ENCODE measurements at places on chromosomes 5 and 9. TPM values are rescaled to one million over a fixed set of nuclear protein-coding genes. Genes with fewer than 3 reads are reported as not detected.

SLC34A1 gene
- total RNA-seq: not detected

SPATA31D4 gene
- not detected for total RNA-seq

CFAP157 gene
- not detected for total RNA-seq

RANBP17 gene
- 16.3 TPM for total RNA-seq

DEPDC1B gene
- 6.8 TPM for total RNA-seq

NUP155 gene
- 55.4 TPM for total RNA-seq

SPATA31A3 gene
- total RNA-seq: not detected

DMGDH gene
- total RNA-seq: 1.4 TPM

ECM2 gene
- total RNA-seq: not detected

SPEF2 gene
- total RNA-seq: 1.2 TPM

GPR151 gene
- not detected for total RNA-seq

ZBTB6 gene
- total RNA-seq: 14.6 TPM

AIF1L gene
- total RNA-seq: 26.4 TPM

Measured in dermis blood vessel endothelial cell (primary cell).